ENCODE measurements at places on chromosomes 7 and 10. TPM values are rescaled to one million over a fixed set of nuclear protein-coding genes. Genes with fewer than 3 reads are reported as not detected.

GRCh38 chr7:75905785-75906604 is 9.0 kb upstream of the POR start:
- no peak for DNase-seq

DNA sequence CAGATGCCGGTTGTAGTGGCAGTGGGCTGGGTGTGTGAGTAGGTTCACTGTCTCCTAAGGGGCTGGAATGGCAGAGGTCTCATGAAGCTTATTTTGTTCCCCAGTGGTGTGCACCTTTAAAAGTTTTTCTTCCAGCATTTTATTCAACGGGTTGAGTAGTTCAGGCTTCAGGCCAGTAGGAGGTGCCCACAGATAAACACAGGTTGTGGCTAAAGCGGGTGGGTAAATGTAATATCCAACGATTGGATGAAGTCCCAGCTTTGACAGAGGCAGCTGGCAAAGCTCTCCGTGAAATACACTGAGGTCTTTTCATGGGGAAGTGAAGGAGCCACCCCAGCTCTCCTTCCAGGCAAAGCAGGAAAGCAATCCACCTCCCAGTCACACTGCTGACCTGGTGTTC is 339.8 kb upstream of the LRRTM3 start:
- DNase-seq: no peak

DNA sequence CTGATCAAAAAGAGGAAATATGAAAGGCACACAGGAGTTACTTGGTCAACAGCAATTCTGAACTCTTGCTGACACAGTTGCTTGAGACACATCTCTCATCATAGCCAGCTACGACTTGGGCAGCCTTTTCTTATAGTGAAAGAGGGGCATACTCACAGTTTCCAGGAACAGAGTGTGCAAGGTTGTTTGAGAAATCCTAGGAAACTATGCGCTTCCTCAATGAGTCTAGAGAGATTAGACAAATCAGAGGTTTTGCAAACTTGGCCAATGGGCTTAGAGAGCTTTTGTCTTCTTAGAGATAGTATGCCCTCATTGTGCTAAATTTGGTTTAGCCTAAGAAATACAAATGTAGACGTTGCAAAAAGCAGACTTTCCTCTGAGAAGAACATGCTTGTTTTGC is 370.4 kb downstream of the HGF start:
- no peak for DNase-seq

GRCh38 chr7:33854178-33854577 is 51.2 kb upstream of the BMPER start:
- no peak for DNase-seq

ACTL6B gene
- total RNA-seq: not detected

DNA sequence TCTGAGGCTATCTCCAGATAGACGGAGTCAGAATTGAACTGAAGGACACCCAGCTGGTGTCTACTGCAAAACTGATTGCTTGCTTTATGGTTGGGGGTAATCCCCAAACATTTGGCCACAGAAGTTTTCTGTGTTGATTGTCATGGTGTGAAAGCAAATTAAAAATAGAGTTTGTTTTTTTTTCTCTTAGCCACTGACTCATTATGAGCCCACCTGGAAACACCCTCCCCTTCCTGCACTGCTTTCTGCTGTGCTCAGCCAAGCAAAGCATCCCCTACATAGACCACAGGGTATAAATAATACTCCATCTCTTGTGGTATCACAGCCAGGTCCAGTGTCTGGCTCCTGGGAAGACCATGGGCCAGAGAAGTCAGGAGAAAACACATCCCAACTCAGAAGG is 6.5 kb upstream of the VWC2 start:
- DNase-seq: no peak

DNA sequence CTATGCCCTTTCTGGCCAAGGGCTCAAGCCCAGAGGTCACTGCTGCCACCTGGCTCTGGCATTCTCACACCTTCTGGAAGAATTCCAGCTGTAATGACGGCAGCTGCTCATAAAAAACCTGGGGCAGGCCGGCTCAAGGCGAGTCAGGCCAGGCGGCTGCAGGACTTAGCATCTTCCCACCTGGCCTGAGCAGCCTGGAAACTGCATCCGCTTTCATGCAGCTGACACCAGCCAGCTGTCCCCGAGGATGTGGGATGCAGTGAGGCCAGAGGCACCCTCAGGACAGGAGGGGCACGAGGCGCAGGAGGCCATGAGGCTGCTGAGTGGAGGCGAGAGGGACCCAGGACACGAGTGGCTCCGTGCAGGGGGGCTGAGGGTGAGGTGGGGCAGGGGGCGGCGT is 47.5 kb upstream of the ADGRA1 start:
- no peak for DNase-seq

GRCh38 chr10:110008518-110009339 is 945 bp downstream of the ADD3 start:
- DNase-seq: no peak

- no peak for DNase-seq
These were observed 229.1 kb downstream of the BAMBI start for GRCh38 chr10:28906415-28906814.

- no peak for DNase-seq
These were observed 38.6 kb upstream of the NPY start for GRCh38 chr7:24245362-24245761.

ARID5B gene
- 67.4 TPM for total RNA-seq

CRPPA gene
- total RNA-seq: 0.91 TPM

GRCh38 chr10:91171485-91171884 is 49.0 kb upstream of the PCGF5 start:
- no peak for DNase-seq

TAS2R5 gene
- total RNA-seq: 1.5 TPM

OR2A12 gene
- not detected for total RNA-seq

NPFFR1 gene
- total RNA-seq: not detected

- DNase-seq: no peak
These were observed 143.7 kb downstream of the FZD1 start for GRCh38 chr7:91407942-91408341.

POP7 gene
- total RNA-seq: 21.7 TPM

DNA sequence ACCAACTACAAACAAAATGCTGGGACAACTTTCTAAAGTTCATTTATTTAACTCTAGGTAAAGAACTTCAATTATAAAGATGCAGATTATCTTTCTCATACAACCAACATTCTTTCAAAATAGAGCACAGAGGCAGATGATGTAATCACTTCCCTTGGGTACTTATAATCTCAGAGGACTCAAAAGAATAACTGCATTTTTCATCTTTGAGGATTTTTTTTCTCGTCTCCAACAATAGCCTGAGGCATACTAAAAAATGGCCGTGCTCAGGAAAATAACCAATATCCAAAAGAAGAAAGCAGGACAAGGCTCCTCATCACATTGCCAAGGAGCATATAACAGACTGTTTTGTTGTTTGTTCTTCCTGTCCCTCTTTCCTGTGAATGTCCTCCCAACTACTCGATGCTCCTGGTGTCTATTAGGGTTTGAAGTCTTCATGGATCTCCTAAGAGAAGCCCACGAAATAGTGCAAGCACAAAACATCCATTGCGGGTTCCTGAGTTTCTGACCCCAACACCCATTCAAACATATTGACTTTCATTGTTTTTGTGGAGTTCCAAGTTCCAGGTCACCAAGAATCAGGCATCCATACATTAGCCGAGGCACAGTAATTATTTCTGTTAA is 182.9 kb downstream of the SORCS1 start:
- DNase-seq: no peak

ABCB1 gene
- 4.7 TPM for total RNA-seq

ZNF467 gene
- 0.32 TPM for total RNA-seq

DNA sequence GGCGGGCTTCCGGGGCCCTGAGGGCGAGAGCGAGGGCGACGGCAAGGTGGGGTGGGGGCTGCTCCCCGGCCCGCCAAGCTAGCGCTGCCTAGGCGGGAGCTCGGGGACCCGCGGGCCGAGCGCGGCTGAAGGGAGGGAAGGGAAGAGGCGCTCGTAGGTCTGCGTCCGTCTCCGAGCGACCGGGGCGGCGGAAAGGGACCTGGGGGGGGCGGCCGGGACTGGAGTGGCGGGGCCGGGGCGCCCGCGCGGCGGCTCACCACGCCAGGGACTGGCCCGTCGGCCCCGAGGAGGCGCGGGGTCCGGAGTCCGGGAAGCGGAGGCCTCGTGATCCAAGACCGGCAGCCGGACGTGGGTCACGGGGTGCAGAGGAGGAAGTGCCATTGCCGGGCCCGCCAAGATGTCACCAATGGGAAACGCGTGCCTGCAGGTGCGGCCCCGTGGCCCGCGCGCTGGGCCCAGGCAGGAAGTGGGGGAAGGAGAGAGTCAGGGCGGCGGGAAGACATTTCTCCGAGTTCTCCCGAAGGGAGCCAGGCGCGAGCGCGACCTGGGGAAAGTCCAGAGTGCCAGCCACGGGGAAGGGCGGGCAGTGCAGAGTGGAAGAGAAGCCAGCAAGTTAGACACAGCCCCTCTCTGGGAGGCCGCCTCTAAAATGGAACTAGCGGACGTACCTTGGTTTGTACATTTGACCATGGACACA is 11.9 kb downstream of the HNRNPF start:
- peak; percentile 77 for DNase-seq

DNA sequence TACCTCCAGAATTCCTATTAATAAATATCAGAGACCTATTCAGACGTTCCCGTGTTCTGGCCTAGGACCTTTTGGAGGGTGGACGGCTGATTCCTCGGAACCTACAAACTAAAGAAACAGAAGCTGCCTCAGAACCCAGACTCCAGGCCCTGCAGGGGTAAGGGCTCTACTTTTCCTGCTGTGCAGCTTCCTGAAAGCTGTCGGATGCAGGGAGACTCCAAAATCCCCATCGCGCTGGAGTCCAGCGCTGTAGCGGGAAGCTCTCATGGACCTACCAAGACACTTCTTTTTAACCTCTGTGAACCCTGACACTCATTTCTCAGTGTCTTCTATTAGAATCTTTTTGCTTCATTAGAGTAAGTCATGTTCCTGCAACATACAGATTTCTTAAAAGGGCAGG is 244.5 kb upstream of the PITRM1 start:
- DNase-seq: no peak

- peak; percentile 52 for DNase-seq
These were observed at the start of gene AGAP3 for GRCh38 chr7:151085691-151086620. Gene AGAP3 (plus strand): TSS chr7:151086475. CDS start chr7:151086742, 267 bp downstream.

GRCh38 chr10:102120991-102121738 is 997 bp upstream of the LDB1 start:
- no peak for DNase-seq

- DNase-seq: no peak
These were observed 12.5 kb upstream of the KLHL7 start for GRCh38 chr7:23093111-23093510.

WDR86 gene
- total RNA-seq: 0.33 TPM

GRCh38 chr10:99983280-99983988 is 26.3 kb downstream of the DNMBP start:
- DNase-seq: no peak

DNA sequence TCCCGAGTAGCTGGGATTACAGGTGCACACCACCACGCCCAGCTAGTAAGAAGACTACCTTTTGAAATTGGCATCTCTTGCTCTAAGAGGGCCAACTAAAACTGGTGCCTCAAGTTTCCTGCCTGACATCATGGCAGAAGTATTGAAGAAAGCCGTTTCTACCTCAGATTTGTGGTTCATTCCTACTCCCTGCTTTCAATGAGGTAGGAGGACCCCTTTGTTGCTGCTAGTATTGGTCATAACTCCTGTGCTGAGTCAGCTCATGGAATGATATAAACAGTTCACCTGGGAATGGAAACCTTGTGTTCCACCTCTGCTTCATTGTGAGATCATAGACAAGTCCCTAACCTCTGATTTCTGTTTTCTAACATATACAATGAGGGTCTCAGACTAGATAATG is 82.8 kb downstream of the CDK6 start:
- no peak for DNase-seq

GRID2IP gene
- total RNA-seq: 0.93 TPM

TMEM60 gene
- 15.3 TPM for total RNA-seq

TSPAN15 gene
- total RNA-seq: not detected

GRCh38 chr7:139582671-139583155 is 59.2 kb downstream of the CLEC2L start:
- no peak for DNase-seq

NPC1L1 gene
- total RNA-seq: not detected

- DNase-seq: no peak
These were observed 106.2 kb downstream of the TWIST1 start for GRCh38 chr7:19011212-19011611.

- DNase-seq: no peak
These were observed 173.2 kb upstream of the PRPS1L1 start for GRCh38 chr7:18200855-18201254.

DNA sequence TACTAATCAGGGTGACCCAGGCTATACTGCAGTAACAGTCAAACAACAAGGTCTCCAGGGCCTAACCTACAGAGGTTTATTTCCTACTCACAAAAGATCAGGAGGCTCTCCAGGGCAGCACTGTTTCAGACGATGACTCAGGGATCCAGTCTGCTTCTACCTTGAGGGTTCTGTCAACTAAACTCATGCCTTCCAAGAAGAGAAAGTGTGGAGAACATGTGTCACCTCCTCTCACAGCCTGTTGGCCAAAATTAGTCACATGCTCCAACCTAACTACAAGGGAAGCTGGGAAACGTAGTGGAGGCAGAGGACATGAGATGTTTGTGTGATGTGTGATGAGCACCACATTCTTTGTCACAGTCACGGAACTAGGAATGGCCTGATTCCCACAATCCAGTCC is 14.7 kb upstream of the INA start:
- DNase-seq: no peak

Data from activated B cell treated with CpG ODN at 0.5 μM for 24 hours (primary cell).